Stimulated activated CD4-positive, alpha-beta T cell treated with anti-CD3 and anti-CD28 coated beads, Interleukin-1b, Interleukin-23, amount 100 ng/mL, for 1 hour (primary cell): ENCODE measurements at places on chromosomes 4 and X.

DNA sequence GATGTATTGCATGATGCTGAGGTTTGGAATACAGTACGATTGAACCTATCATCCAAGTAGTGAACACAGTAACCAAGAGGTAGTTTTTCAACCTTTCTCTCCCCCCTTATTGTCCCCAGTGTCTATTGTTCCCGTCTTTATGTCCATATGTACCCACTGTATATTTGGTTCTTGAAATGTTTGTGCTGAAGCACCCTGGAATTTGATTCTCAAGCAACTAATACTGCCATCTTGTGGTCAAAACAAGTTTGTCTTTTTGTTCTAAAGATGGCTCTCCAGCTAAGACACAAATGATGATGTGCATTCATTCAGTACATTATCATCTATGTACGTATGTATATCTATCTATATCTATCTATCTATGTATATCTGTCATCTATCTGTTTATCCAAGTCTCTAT, 33.5 kb upstream of the DCX start:
- no peak for DNase-seq

DNA sequence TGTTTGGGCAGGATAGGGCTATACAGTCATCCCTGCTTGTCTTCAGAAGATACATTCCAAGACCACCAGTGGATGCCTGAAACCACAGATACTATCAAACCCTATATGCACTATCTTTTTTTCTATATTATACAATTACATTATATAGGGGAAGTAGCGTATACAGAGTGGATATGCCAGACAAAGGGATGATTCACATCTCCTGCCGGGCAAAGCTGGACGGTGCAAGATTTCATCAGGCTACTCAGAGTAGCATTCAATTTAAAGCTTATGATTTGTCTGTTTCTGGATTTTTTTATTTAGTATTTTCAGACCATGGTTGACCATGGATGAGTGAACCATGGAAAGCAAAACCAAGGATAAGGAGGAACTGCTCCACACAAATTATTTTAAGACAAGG, 7.0 kb upstream of the AMTN start:
- DNase-seq = no peak

DNA sequence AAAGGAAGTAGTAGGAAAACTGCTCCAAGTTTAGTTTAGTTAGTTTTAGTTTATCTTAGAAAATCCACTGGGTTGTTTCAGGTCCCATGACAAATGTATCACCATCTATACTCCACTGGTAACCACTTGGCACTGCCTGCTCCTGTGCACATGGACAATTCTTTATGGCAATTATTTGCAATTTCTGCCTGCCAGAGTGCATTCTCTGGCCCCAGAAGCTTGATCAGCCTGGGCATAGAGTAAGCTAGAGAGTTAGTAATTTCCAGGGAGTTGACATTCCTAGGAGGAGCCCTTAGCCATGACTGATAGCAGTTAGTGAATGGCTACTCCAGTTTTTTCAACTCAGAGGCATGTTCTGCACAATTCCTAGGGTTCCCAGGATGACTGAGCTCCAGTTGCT, 203.2 kb upstream of the FGF13 start:
- no peak for DNase-seq

DNA sequence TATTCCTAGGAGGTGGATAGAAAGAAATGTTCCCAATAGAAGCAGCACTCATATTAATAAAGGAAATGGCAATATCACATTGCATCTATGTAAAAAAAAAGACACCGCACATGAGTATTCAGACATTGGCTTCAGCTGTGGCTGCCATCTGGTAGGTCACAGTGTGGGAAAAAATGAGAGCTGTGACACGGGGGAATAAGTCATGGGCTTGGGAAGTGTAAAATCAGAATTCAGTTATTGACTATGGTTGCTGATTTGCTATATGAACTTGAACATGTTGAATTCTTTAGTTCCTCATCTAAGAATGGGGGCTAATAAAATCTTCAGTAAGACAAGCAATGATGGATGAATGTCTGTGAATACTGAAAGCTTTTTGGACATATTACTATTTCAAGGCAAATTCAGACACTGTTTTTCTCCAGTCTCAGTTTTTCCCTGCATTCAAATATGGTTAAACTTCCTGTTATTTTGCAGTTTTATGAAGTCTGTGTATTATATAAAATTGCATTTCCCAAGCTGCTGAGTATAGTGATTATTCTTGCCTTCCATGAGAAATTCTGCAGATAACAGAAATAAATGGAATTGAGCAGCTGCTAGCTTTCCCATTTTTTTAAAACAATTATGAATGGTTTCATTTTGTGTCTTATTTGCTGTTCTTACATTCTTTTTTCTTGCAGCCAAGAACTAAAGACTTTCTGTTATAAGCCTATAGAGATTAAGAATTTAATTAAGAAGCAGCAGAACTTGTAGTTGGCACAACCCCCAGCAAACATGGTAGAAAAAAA, 221.0 kb downstream of the ANKRD50 start:
- DNase-seq = no peak

DNA sequence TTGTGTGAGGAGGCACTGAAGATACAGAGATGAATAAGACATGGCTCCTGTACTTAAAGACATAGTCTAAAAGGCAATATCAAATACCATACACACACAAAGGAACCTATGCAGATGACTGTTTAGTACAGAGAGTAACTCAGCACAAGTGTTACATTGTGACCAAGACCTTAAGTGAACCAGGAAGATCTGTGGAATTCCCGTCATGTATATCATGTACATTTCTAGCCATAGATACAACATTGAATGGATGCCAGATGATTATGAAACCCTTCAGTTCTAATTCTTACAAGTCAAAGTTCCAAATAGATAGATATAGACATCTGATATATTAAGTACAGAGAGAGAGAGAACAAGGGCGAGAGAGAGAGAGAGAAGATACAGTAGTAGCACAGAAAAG, 73.2 kb downstream of the PAK3 start:
- DNase-seq = no peak

- DNase-seq = no peak
Observed at GRCh38 chr4:143383005-143383574, 46.4 kb downstream of the GAB1 start.

GRCh38 chr4:173046144-173046543, 122.5 kb upstream of the GALNT7 start:
- DNase-seq = no peak

DNA sequence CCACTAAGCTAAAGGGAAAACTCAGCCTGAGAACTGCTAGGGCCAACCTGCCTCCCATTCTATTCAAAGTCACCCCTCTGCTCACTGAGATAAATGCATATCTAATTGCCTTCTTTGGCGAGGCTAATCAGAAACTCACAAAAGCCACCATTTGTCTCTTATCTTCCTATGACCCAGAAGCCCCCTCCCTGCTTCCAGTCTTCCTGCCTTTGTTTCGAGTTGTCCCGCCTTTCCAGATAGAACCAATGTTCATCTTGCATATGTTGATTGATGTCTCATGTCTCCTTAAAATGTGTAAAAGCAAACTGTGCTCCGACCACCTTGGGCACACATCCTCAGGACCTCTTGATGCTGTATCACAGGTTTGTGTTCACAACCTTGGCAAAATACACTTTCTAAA, 459.8 kb downstream of the FSTL5 start:
- no peak for DNase-seq
